ENCODE measurements at places on chromosomes 6 and 20. TPM values are rescaled to one million over a fixed set of nuclear protein-coding genes. Genes with fewer than 3 reads are reported as not detected.
A peak's percentile ranks its signal among the peaks of the same experiment; 100 is the strongest.

DNA sequence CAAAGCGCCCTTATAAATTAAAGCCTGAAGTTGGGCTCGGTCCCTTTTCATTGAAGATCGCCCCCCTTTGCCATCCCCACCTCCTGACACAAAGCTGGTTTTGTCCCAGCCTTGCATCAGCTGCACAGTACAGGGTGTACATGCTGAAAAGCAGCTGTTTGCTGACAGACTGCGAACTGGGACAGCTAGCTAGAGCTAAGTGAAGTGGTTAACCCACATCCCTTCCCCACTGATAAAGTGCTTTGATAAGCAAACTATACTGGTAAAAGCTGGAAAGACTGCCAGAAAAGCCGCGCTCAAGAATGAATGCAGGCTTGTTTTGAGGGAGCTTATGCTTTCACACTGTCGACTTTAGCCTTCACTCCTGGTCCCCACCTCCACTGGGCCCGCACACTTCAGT is 207.3 kb downstream of the GMDS start:
- H3K4me1 ChIP-seq, result peaks cover 49% of the 10 kb centered on the region
- H3K27me3 ChIP-seq, result peaks cover 5% of the 10 kb centered on the region
- peak overlapping the region; percentile 41 for H3K27ac ChIP-seq

Gene SPEF1
- total RNA-seq, result 0.27 TPM

DNA sequence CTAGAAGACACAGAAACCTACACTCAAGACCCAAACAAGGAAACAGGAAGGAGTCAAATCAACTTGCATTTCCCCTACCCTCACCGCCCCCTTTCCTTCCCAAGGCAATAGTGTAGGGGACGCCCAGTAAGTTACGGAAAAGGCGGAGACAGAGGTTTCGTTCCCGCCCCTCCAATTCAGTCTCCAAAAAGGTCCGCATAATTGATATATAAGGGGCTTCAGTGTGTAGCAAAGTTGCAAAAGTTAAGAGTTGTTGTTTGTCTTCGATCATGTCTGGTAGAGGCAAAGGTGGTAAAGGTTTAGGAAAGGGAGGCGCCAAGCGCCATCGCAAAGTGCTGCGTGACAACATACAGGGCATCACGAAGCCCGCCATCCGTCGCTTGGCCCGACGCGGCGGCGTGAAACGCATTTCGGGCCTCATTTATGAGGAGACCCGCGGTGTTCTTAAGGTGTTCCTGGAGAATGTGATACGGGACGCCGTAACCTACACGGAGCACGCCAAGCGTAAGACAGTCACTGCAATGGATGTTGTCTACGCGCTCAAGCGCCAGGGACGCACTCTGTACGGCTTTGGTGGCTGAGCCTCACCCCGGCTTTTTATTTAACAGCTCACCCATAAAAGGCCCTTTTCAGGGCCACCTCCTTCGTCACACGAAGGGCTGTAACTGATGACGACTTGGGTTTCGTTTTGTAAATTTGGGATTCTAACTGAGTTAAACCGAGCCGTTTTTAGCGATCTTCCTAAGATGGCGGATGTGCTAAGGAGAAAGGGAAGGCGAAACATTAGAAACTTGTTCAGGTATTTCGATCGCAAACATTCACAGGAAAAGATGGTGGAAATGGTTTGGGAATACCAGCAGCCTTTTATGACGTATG is 124.6 kb upstream of the BTN3A2 start:
- H3K36me3 ChIP-seq, result no peaks in the 10 kb centered on the region
- no peaks in the 10 kb centered on the region for H3K27me3 ChIP-seq
- no peak overlapping the region for H3K27ac ChIP-seq
- DNase-seq, result no peak
- no peak overlapping the region for H3K4me3 ChIP-seq
- peaks cover 3% of the 10 kb centered on the region for H3K4me1 ChIP-seq

DNA sequence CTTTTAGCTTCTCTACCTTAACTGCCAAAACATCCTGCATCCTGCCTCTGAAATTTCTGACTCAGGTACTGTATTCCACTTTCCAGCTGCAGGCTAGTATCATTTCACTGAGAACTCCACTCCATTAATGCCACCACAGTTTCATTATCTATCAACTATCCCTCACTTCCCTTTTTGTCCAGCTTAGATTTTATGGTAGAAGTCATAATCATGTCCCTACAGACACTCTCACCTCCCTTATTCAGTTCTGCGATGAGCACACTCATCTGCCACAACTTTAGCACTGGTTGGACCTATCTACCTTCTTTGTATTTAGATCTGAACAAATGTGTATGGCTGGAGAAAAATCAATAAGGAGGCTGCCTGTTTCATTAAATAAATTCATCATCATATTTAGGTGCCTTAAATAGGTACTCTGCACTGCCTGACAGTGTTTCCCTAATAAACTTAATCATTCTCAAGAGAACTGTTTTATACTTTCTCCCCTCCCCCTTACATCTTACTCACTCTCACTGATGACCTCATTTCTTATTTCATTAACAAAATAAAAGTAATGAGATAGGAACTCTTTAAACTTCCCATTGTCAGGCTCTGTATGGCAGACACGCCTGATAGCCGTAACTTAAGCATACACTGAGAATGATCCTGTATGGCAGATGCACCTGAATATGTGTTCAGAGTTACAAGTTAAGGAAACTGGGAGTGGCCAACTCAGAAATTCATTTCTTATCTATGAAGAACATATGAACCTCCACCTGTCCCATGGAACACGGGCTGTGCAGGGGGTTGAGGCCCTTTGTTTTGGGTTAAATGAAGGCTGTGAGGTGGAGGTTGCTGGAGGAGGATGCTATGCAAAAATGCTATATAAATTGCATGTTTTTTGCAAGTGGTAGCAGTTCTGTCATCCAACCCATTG is 95.3 kb upstream of the MAN1A1 start:
- H3K36me3 ChIP-seq, result no peaks in the 10 kb centered on the region
- no peak overlapping the region for H3K4me3 ChIP-seq
- no peak overlapping the region for H3K27ac ChIP-seq
- no peaks in the 10 kb centered on the region for H3K27me3 ChIP-seq

Gene ADTRP
- total RNA-seq, result 3.8 TPM

Gene HCK
- not detected for total RNA-seq

DNA sequence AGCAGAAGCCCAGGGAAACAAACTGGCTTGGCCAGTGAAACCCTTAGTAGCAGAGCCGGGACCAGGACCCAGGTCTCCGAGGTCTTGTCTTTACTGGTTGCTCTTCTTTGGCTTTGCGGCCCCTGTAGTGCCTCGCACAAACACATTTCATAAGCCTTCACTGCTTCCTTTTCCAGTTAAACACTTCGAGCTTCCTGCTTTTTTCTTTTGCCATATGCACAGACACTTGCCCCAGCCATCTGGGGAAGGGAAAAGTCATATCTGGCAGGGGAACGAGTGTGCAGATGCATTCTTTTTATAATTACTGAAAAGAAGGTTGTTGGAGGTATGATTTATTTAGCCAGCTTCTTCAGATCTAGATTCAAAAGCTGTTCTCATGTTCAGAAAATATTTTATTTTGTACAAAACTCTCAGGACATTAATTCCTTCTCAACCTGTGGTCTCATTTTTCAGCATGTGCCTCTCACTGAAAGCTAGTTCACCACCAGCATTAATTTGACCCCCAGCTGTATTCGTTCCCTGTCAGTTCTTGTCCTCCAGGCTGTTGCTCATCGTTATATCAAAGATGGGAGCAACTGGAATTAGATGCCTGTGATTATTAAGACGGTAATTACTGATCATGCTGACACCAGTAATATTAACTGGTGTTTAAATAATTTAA is 19.2 kb downstream of the KLHL32 start:
- peak overlapping the region; percentile 37 for H3K27ac ChIP-seq
- H3K4me3 ChIP-seq, result no peak overlapping the region
- no peak for DNase-seq
- no peaks in the 10 kb centered on the region for H3K36me3 ChIP-seq
- H3K4me1 ChIP-seq, result peaks cover 30% of the 10 kb centered on the region

Gene CST4
- total RNA-seq, result not detected

DNA sequence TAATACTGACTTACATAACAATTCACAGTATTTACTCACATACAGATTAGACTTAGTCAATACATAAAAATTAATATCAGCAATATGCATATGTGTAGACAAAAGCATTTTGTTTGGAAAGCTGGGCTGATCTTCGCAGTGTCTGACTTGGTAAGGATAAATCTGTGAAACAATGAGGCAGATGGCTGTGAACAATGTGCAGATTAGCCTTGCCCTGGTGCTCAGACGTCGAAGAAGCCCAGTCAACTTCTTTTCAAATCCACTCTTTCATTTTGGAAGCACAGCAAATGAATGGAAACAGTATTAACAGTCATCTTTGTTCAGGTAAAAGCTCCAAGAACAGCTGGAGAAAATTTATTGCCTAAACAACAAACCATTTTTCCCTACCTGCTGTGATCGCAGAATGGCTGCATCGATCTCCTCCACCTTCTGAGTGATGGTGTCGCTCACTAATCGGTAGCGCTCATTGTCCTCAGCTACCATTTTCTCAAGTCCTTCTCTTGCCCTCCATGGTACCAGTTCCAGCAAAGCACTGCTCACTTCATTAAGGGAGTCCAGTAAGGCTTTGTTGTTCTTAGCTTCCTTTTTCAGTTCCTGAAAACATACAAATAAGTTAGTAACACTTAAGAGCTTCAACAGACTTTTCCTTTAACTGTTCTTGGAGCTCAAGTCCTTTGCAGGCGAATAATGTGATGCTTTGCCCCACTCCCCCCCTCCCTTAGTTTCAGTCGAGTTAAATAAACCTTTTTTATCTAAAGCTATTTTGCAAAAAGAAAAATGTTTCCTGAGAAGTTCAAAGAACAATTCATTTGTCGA is 116.5 kb downstream of the DST start:
- peaks cover 83% of the 10 kb centered on the region for H3K4me1 ChIP-seq
- no peaks in the 10 kb centered on the region for H3K27me3 ChIP-seq
- peak overlapping the region; percentile 96 for H3K27ac ChIP-seq
- H3K4me3 ChIP-seq, result peak overlapping the region; percentile 37

- H3K4me1 ChIP-seq, result peaks cover 12% of the 10 kb centered on the region
- H3K4me3 ChIP-seq, result no peak overlapping the region
Observed at GRCh38 chr20:20740541-20740940, 28.1 kb upstream of the RALGAPA2 start.

DNA sequence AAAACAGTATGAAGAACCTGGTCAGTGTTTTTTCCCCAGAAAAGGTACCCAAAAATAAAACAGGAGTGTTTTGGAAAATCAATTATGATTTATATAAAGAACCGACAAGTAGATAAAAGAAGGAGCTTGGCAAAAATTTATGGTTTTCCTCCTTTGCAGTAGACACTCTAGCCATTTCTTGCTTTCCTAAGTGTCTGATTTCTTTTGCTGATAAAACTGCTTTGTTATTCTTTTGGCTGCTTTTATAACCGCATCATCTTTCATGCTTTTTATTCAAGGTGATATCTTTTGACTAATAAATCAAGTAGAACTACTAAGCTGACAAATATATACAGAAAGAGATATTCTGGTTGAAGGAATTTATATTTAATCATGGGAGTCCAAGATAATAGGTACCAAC is 16.6 kb downstream of the ATG5 start:
- peaks cover 24% of the 10 kb centered on the region for H3K36me3 ChIP-seq
- H3K27me3 ChIP-seq, result no peaks in the 10 kb centered on the region
- DNase-seq, result no peak
- H3K4me1 ChIP-seq, result peaks cover 49% of the 10 kb centered on the region
- no peak overlapping the region for H3K4me3 ChIP-seq

Gene GATA5
- 27.5 TPM for total RNA-seq

GRCh38 chr6:31559606-31559957 is 12.2 kb downstream of the NFKBIL1 start:
- no peaks in the 10 kb centered on the region for H3K4me1 ChIP-seq
- H3K27ac ChIP-seq, result no peak overlapping the region
- no peaks in the 10 kb centered on the region for H3K27me3 ChIP-seq
- H3K4me3 ChIP-seq, result no peak overlapping the region
- peaks cover 9% of the 10 kb centered on the region for H3K36me3 ChIP-seq
- no peak for DNase-seq

DNA sequence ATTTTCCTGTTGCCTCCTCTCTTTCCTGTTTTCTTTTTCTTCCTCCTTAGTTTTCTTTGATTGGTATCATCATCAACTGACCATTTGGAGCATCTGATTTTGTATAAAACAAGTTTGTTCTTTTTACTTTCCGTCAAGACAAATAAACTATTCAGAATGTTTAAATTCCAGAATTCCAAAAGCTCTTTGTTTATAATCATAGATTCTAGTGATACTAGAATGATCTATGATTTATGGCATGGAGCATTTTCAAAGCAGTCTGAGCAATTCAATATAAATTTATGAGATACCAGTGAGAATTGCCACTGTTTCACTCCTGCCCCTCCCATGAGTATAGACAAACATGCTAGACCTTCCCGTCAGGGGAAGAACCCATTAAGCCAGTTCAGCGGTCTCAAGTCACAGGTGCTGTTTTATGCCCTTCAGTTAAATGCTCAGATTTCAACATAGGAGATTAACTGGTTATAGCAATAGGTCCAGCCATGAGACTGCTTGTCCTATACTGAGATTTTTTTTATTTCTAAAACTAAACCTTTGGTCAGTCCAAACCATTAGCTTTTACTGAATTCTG is 60.7 kb downstream of the GRIK2 start:
- no peak for DNase-seq
- H3K27ac ChIP-seq, result no peak overlapping the region
- H3K36me3 ChIP-seq, result no peaks in the 10 kb centered on the region
- H3K27me3 ChIP-seq, result peaks cover 1% of the 10 kb centered on the region

- no peak for DNase-seq
- peaks cover 49% of the 10 kb centered on the region for H3K36me3 ChIP-seq
- H3K27ac ChIP-seq, result no peak overlapping the region
- no peak overlapping the region for H3K4me3 ChIP-seq
- no peaks in the 10 kb centered on the region for H3K27me3 ChIP-seq
- no peaks in the 10 kb centered on the region for H3K4me1 ChIP-seq
Observed at GRCh38 chr20:49112596-49113274, 66.6 kb downstream of the CSE1L start.

DNA sequence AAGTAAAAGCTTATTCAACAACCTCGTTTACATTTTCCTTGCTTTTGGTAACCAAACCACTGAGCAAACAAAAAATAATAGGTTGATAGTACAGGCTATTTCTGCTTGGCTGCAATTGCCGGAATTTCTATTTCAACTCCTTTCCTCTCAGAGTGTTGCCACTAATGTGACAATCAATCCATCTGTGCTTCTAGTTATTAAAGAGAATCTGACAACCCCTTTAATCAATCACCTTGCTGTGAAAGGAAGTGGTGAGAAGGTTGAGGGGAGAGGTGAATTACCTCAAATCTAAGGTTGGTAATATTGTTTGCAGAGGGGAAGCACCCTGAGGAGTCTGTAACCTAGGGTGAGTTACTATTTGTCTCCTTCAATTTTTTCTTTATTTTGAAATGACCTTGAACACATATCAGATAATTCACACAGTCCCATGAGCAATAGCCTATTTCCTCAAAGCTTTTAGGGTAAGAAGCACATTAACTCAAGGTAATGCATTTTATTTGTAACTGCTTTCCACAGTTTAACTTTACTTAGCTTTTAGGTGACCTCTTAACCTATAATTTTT is 603.4 kb downstream of the MMUT start:
- H3K27ac ChIP-seq, result no peak overlapping the region
- DNase-seq, result no peak
- peaks cover 2% of the 10 kb centered on the region for H3K27me3 ChIP-seq
- H3K36me3 ChIP-seq, result no peaks in the 10 kb centered on the region

GRCh38 chr6:26022132-26022472 is 59.5 kb downstream of the TRIM38 start:
- no peak for DNase-seq
- peak overlapping the region; percentile 95 for H3K4me3 ChIP-seq
- peaks cover 26% of the 10 kb centered on the region for H3K4me1 ChIP-seq
- H3K27me3 ChIP-seq, result no peaks in the 10 kb centered on the region
- H3K36me3 ChIP-seq, result no peaks in the 10 kb centered on the region
